Stimulated activated CD8-positive, alpha-beta memory T cell treated with anti-CD3 and anti-CD28 coated beads, Interleukin-4, amount 100 ng/mL, for 48 hours (primary cell): ENCODE measurements at places on chromosomes 2 and 18.

GRCh38 chr2:221070106-221070505 is 502.0 kb downstream of the EPHA4 start:
- DNase-seq, result no peak

- peak; percentile 11 for DNase-seq
Measured at GRCh38 chr2:20588918-20589871, 61.7 kb downstream of the HS1BP3 start.

DNA sequence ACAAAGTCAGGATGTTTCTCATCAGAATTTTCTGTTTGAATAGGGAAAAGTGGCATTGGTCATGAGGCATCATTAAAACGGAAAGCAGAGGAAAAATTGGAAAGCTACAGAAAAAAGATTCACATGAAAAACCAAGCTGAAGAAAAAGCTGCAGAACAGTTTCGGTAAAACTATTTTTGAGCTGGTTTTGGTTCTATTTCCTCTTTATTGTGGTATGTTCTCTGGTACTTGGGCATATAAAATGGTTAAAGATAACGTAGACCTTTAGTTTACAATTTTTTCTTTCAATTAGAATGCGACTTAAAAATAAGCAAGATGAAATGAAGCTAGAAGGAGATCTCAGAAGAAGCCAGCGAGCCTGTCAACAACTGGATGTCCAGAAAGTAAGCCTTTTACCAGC is 7.6 kb downstream of the GPATCH11 start:
- DNase-seq, result no peak

GRCh38 chr2:176392744-176393414 is 123.6 kb downstream of the MTX2 start:
- no peak for DNase-seq

DNA sequence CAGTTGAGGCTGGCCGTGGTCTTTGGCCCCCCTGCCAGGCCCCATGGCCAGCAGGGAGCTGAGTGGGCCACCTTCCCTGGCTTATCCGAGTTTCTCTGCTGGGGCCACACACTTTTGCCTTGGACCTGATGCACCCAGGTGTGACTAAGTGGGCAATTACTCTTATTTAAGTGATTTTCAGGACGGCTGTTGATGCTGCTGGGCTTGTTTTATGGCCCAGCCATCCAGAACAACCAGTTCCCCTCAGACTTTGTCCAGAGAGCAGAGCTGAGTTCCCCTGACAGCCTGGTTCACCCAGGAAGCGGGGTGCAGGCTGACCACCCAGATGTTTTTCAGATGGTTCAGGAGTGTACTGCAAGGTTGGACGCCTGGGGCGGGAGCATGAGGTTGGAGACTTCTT is 68.8 kb downstream of the GLI2 start:
- no peak for DNase-seq

DNA sequence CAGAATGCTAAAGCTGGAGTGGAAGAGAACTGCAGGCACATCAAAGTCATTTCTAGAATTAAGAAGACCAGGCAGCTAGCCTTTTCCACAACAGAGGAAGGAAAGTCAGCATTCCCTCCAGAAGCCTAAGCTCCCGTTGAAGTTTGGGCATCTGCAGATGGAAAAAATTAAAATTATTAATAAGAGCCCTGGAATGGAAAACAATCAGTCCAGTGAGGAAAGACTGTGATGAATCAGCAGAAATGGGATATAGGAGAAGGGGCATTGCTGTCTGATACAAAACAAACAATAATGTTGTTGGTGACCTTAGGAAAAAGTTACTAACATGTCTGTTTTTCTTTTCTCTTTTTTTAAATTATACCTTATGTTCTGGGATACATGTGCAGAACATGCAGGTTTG is 450.7 kb upstream of the SLC14A2 start:
- no peak for DNase-seq

GRCh38 chr2:223357076-223357475 is 245.1 kb downstream of the SCG2 start:
- DNase-seq, result no peak

GRCh38 chr2:43572244-43572643 is 23.6 kb downstream of the THADA start:
- DNase-seq, result no peak

GRCh38 chr18:36511791-36512352 is 214.4 kb downstream of the FHOD3 start:
- no peak for DNase-seq

DNA sequence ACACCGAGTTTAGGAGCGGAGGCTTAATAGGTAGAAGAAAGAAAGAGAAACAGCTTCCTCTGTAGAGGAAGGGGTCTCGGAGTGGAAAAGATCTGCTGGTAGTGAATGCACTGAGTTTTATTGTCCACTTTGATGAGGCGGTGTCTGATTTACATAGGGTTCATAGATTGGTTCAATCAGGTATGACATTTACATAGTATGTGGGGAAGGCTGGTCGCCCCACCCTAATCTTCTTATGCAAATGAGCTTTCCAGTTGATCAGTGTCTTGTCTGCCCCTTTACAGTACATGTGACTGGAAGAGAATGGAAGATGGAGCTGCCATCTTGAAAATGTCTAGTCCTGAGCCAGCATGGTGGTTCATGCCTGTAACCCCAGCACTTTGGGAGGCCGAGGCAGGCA is 19.9 kb upstream of the CNOT11 start:
- no peak for DNase-seq

- DNase-seq, result no peak
Measured at GRCh38 chr18:44700652-44701051, 20.0 kb downstream of the SETBP1 start.

DNA sequence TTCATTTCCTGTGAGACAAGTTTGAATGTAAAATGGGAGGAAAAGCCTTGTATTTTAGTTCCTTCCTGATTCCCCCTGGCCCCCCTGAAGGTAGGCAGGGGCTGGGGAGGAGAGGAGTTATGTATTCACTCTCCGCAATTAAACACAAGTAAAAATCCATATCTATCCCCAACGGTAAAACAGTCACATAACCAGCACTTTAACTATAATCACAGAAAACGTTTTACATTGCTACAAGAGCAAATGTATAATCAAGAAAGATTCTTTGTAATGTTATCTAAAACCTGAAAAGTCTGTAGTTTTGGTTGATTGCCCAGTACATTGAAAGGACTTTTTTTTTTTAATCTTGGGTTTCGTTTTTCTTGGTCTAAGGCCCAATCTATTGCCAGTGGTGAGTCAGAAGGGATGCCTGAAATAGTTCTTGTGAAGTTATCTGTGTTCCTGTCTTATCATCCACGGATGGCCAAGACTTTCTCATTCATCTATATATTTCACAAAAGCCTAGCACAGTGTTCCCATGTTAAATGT is 34.5 kb upstream of the CCNYL1 start:
- DNase-seq, result no peak

DNA sequence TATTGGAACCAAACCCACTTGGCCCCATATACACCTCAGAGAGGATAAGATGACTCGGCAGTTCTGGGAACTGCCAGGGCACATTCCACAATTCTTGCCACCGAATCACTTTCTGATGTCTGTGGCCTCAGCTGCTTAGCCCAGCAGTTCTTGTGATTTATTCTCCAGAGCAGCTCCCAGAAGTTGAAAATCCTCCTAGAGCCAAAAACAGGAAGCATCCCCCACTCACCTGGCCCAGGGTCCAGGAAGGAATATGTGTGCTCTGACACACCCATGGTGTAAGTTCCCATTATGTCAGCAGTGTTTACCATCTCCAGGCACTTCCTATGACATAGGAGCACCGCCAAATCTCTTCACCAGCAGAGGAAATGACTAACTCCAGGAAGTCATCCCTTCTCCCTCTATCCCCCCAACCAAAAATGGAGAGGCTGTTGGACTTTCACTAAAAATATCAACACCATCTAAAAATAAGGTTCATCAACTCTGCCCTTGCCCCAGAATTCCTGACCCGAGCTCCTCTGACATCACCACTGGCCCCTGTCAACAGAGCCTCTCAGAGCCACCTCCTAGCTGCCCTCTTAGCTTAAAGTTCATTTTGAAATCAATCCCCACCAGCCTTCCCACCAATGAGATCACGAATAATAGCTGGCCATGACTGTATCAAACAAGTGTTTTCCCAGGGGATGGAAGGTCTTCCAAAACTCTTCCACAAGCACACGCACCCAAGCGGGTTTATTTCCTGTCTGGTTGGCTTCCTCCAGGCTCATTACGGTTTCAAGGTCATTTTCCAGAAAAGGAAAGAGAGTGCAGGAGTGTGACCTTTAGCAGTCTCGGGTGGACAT is 223.1 kb upstream of the PARD3B start:
- DNase-seq, result no peak

DNA sequence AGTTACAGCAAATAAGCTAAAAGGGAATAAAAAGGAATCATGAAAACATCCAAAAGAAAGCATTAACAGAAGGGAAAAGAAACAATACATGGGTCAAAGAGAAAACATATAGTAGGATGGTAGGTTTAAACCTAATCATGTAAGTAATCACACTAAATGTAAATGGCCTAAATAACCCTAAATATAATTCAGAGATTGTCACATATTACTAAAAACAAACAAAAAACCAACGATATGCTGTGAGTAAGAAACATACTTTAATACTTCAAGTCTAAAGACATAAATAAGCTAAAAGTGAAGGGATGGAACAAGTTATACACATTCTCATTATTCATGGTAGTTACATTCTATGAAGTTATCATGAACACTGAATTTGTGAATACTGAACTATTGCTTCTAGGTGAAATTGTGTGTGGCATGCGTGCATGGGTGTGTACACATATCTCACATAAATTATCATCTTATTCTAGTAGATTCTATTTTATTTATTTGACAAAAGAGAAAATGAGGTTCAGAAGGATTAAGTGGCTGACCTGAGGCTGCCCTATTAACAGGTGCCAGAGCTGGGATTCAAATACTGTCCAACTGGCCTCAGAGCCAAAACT is 170.9 kb downstream of the SEPTIN10 start:
- DNase-seq, result no peak

GRCh38 chr2:225103737-225104141 is 61.5 kb upstream of the DOCK10 start:
- DNase-seq, result no peak

DNA sequence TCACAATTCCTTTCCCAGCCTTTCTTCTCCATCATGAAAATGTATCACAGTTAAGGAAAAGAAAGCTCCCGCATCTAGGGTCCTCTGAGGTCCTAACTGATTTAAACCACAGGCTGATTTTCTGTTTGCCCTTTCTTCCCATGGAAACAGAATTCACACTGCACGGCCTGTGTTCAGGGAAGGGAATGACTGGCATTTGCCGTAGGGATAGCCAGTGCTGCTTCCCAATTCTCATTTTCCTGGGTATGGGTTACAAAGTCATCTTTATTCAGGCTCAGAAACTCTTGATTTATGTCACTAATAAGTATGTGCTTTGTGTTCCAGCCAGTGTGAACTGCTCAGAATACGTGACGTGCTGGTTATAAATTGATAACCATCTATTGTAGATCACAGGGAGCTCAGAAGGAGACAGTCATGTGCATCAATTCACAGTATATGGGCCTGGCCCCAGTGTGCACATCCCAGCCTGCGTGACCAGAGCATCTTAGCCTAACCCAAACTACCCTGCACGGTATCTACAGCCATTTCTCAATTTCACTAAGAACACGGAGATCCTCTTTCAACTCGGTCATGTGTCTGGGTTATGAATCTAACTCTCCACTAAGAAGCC is 163.3 kb downstream of the LRRC30 start:
- DNase-seq, result no peak

- no peak for DNase-seq
Measured at GRCh38 chr18:79630281-79631095, 49.1 kb upstream of the CTDP1 start.

DNA sequence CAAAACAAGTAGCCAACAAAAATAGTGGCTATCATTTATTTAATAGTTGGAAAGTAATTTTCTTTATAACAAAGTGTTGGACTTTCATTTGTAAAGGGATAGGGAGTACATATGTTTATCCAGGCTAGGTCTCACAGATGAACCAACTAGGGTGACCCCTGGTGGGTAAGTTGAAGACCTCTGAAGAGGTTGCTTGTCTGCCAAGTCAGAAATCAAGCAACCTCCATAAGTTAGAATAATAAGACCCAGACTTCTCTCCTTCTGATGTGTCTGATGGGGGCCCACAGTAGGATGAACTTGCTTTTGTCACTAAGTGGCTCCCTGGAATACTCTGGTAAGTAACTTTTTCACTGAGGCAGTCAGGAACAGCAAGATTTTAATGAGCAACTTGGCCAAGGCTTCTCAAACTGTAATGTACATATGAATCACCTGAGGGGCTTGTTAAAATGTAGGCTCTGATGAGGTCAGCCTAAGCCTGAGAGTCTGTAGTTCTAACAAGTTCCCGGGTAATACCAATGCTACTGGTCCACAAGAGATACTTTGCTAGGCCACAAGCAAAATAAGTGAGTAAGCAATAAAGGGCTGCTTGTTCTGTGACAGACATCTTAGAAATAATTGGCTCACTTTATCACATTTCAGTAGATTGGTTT is 319.6 kb downstream of the PIK3C3 start:
- DNase-seq, result no peak

GRCh38 chr18:33201509-33201926 is 239.0 kb downstream of the CCDC178 start:
- no peak for DNase-seq
